ENCODE measurements at places on chromosomes 13 and 19.

DNA sequence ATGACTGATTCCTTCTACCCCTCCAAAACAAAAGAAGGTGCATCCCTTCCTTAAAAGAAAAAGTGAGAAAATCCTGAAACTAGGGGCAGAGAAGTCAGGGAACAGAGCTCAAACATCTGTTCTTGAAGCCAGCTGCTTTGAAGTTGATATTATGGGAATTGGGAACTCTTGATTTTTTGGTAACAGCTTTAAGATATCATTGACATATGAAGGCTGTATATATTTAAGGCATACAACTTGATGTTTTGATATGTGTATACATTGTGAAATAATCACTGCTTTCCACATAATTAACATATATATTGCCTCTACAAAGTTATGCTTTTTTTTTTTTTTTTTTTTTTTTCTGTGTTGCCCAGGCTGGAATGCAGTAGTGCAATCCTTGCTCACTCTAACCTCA, 117.1 kb downstream of the AKAP11 start:
- no peak for DNase-seq

DNA sequence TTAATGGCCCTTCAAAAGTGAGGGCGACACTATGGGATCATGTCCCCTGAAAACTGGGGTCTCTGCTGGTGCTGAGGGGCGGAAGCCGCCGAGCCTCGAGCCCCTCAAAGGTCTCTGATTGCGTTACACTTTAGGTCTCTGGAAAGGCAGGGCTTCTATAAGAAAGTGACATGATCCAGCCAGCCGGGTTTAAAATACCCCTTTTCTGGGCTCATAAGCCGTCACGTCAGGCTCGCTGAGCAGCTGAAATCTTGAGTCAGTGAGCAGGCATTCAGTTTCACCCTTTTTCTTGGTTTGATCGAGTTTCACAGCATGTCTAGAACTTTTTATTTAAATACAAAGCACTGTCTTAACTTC, 600 bp upstream of the HMGB1 start:
- DNase-seq: no peak

DNA sequence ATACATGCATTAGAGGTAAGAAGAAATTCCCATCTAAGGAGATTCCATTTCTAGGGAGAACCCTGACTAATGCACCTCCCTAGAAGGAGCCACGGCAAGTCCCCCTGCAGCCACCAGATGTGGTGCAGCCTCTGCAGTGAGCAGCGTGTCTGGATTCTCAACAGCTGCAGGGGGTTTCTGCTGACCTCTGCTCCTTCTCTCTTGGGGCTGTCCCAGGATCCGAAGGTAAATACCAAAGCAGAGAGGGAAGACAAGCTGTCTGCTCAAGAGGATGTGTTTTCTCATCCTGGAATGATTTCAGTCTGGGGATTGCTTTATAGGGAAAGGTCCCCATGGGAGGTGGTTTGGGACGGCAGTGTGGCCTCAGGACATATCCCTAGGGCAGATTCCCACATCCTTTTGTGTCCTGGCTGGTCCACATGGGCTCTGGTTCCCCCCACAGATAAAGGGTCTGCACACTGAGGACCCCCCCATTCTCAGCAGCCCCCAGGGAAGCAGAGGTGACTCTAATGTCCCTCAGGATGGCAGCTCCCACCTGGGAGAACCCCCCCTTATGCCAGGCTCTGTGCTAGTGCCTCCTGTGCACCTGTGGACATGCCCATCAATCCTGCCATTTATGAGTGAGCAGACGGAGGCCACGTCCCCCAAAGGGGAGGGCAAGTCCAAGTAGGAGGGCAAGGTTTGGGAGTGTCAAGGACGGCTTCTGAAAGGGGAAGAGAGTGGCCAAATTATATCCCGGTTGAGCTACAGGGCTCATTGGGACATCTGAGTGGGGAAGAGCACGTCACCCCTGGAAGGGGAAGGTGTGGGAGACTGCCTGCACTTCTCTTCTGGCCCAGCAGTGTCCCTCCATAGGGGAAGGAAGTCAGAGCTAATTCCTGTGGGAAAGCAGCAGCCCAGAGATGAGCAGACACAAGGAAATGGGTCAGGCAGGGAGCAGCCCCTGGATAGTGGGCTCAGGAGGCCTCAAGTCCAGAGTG, 10.2 kb upstream of the OR10H5 start:
- DNase-seq: no peak

DNA sequence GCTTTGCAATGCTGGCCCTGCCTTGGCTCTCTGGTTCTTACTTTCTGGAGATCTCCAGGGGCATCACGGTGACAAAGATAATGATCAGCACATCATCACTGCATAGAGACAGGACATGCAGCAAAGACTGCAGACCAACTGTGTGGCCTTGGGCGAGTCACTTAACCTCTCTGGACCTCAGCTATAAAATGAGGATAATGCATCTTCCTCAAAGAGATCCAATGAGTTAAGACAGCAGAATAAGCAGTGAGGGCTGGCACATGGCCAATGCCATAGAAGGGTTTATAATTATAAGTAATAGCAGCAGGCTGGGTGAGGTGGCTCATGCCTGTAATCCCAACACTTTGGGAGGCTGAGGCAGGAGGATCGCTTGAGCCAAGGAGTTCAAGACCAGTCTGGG, 2.4 kb downstream of the MAG start:
- DNase-seq: no peak

DNA sequence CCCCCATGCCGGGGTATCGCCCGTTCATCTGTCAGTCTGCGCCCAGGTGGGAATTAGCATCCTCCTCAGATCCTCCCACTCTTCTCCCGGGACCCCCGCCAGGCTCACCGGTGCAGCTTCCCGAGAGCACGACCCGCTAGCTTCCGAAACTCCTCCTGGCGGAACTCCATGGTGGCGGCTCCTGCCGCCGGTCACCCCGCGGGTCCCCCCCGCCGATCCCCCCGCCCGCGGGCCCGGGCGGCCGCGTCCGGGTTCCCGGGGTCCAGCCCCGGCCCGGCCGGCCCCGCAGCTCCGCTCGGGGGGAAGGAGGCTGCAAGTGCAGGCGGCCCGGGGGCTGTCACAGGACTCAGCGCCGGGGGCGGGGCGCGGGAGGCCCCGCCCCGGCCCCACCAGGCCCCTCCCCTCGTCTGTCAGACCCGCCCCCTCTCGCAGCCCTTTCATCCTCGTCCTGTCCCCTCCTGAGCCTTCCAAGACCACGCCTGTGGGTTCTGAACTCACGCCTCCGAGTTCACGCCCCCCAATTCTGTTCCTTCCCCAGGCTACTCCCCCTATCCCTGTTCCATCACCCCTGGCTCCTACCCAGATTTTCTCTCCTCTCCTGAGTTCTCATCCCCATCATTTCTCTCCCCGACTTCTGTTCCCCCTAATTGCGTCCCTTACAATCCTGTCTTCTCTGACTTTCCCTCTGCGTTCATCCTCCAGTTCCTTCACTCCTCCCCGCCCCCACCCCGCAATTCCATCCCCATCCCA, at the start of gene SLC17A7:
Gene SLC17A7, minus strand, starts transcription at position 318 of the 750 bp plus-strand sequence. Its CDS starts 148 bp downstream, at position 170.
- no peak for DNase-seq

DNA sequence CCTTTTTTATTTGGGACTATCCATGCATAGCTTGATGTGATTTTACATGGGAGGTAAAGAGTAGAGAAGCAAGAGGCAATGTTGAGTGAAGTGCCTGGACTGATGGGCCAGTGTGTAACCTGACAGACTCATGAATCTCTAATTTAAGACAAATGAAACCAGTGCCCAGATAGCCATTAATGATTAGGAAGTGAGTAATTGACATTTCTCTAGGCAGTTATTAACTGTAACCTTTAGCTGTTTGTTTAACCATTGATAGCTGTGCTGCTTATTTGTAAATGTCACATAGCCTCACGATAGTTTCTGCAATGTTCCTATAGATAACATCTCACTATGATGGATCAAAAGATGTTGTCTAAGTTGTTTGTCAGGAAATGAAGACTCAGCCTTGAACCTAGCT, 1047.5 kb upstream of the SPRY2 start:
- no peak for DNase-seq

DNA sequence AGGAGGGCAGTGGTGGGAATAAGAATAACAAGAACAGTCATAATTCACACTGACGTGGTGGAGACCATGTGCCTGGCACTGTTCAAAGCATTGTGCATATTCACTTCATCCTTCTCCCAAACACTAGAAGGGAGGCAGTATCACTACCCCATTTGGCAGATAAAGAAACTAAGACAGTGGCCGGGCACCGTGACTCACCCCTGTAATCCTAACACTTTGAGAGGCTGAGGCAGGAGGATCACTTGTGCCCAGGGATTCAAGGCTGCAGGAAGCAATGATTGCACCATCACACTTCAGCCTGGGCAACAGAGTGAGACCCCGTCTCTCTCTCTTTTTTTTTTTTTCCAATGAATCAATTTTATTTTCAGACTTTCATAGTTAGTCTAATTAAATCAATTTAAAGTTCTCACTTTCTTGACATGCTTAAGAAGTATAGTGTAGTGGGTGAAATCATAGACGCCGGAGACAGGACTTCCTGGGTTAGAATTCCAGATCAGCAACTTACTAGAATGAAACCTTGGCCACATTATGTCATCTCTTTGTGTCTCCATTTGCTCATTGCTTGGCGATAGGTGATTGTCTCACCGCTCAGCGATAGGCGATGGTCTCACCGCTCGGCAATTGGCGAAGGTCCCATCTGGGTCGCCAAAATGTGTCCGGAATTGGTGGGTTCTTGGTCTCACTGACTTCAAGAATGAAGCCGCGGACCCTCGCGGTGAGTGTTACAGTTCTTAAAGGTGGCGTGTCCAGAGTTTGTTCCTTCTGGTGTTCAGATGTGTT, 5.3 kb upstream of the ATG4D start:
- no peak for DNase-seq

DNA sequence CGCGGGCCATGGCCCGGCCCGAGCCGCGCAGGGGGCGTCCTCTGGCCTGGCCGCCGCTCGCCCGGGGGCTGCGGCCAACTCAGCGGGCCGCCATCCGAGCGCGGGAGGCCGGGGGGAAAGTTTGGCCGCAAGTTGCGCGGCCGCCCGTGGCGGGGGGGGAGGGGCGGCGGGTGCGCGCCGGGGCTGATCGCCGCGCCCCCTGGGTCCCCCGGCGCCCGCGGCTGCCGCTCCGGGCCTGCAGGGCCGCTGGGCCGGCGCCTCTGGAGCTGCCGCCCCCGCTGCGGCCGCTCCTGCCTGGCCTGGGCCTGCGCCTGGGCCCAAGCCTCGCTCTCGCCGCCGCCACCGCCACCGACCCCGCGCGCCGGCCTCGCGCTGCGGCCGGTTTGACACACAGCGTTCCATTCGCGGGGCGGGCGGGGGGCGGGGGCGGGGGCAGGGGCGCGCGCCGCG, at the start of gene NR2F6:
Gene NR2F6, minus strand, starts transcription at position 385 of the 450 bp plus-strand sequence. CDS start 699 bp downstream, outside the sequence.
- DNase-seq: no peak

DNA sequence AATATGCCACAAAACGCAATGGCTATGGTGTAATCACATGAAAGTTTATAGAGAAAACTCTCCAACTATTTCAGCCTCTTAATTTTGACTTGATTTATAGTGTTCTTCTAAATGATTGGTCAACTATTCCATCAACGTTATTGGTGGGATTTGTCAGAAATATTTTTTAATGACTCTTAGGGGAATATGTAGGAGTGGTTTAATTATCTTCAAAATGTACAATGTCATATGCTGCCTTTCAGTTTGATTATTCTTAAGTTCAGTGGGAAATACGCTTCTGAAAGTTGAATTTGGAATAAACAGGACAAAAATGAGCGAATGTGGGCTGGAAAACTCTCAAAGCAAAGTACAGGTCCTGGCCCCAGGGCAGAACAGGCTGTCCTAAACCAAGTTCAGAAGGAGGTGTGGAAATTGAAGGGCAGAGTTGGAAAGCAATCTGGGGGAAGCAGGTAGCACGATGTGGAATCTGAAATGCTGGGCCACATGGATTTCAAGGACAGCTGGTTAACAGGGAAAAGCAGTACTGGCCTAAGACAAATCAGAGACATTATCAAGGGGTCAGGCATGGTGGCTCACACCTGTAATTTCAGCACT, 60.8 kb upstream of the MYCBP2 start:
- no peak for DNase-seq

DNA sequence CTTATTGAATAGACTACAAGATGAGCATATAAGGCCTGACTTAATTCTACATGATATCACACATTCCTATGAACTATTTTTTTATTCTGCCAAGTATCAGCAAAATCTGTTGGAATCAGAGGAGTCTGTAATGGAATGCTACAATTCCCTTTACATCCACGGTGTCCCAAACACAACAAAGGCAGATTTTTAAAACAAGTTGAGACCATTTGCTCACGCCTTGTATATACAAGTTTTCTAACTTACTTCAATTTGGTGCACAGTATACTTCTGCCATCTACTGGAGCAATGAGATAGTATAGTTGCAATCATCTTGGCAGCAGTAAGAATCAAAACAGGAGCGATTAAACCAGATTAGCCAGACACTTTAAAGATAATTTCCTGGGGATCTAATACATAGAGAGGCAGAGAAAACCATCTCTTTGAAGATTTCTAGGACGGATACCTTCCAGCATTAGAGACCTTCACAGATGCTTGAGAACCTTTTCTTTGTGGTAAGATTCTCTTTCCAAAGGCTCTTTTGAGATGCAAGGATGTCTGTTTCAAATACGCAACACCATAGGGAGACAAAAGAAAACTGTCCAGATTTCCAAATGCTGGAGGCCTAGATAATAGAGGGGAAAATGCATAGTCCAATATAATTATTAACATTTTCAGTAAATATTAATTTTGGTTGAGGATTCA, 302.0 kb upstream of the MIR17HG start:
- DNase-seq: no peak
